ENCODE measurements at places on chromosomes 4 and X. TPM values are rescaled to one million over a fixed set of nuclear protein-coding genes. Genes with fewer than 3 reads are reported as not detected.

GLOD5 gene
- total RNA-seq, result not detected

DNA sequence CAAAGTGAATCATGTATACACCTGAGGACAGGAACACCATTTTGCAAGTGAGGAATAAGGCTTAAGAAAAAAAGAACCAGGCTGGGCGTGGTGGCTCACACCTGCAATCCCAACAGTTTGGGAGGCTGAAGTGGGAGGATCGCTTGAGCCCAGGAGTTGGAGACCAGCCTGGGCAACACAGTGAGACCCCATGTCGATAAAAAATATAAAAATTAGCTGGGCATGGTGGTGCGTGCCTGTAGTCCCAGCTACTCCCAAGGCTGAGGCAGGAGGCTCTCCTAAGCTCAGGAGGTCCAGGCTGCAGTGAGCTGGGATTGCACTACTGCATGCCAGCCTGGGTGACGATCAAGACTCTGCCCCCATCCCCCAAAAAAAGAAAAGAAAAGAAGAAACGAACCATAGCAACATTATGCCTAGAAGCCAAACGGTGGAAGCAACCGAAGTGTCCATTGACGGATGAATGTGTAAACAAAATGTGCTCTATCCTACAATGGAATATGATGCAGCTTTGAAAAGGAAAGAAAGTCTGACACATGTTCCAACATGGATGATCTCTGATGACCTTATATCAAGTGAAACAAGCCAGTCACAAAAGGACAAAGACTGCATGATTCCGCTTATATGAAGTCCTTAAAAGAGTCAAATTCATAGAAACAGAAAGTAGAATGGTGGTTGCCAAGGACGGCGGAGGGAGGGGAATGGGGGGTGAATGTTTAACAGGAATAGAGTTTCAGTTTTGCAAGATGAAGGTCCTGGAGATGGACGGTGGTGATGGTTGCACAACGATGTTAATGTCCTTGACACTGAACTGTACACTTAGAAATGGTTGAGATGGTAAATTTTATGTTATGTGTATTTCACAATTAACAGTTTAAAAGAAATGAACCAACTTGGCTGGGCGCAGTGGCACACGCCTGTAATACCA, 8.6 kb upstream of the KIAA0232 start:
- DNase-seq, result no peak

NXF3 gene
- total RNA-seq, result 1.0 TPM

DNA sequence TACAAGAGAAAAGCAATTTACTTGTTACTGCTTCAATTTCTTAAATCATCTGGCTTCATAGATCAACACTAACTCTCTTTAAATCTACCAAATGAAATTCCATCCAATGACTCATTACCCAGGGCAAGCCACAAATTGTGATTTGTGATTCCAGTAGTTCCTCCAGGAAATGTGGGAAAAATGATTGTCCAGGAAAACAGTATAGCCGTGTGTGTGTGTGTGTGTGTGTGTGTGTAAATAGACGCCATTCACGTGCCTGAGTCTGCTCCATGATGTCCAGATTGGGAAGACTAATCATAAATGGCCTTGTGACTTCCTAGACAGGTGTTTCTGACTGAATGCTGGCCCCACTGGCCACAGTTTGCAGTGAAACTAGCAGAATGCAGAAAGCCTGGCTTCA, 121.3 kb downstream of the HS6ST2 start:
- DNase-seq, result no peak

MTMR8 gene
- total RNA-seq, result 0.77 TPM

DNA sequence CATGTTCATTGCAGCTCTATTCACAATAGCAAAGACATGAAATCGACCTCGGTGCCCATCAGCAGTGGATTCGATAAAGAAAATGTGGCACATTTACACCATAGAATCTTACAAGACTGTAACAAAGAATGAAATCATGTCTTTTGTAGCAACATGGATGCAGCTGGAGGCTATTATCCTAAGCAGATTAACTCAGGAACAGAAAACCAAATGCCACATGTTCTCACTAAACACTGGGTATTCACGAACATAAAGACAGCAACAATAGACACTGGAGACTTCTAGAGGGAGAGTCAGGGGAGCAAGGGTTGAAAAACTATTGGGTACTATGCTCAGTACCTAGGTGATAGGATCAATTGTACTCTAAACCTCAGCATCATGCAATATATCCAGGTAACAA, 180.5 kb downstream of the PPP1R2C start:
- DNase-seq, result no peak

DNA sequence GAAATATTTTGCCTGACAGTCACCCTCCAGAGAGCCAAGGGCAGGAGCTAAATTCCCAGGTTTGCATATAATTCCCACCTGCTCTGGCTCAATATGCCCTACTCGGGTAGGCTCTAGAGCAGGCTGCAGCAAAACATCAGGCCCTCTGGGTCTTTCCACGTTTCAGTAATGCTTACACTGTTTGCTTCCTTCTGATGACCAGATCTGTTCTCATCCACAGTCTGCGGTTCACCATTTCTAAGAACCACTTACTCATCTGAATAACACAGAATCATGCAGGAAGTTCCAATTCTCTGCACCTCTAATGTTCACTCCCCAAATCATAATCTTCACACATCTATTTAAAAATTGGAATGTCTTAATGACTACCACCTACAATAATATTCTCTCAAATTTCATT, 141.4 kb downstream of the PPP3CA start:
- DNase-seq, result no peak

- DNase-seq, result no peak
Observed at GRCh38 chr4:175511861-175512260, 300.2 kb downstream of the GPM6A start.

GRCh38 chrX:39907964-39908661, 189.6 kb downstream of the BCOR start:
- DNase-seq, result peak; percentile 58

- DNase-seq, result no peak
Observed at GRCh38 chrX:39532761-39533160, 565.0 kb downstream of the BCOR start.

DNA sequence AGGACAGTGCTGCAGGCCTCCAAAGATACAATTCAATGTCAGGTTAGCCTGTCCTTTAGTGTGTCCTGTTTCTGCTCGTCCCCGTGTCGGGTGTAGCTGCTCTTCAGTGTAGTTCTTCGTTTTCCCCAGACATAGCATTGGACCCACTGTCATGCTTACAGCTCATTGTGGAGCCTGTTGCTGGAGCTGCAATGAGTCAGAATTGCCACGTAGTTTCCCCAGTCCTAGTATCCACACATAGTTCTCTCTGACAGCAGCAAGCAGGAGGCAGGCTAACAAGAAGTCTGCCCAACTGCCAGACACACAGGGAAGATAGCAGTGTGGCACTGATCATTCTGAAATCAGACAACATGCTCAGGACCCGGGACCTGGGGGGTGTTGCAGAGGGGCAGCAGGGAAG, 49.2 kb downstream of the MOSPD2 start:
- DNase-seq, result no peak

GRCh38 chr4:139508581-139509237, 47.3 kb downstream of the SETD7 start:
- no peak for DNase-seq

DNA sequence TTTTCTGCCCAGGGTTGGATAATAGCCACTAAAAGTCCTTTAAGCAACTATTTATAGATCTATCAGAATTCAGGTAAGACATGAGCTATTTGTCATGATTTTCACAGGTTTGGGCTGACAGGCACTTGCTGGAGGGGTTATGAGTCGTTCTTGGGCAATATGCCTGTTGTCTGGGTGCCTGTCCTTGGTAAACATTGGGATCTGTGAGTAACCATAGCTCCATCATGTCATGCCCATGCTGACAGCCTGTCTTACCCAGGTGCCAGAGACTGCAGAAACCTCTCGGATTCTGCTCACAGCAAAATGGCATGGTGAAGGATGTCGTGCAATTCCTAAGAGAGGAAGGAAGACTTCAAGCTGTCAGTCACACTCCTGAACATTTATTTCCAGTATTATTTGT, 116.0 kb upstream of the PUDP start:
- no peak for DNase-seq

DNA sequence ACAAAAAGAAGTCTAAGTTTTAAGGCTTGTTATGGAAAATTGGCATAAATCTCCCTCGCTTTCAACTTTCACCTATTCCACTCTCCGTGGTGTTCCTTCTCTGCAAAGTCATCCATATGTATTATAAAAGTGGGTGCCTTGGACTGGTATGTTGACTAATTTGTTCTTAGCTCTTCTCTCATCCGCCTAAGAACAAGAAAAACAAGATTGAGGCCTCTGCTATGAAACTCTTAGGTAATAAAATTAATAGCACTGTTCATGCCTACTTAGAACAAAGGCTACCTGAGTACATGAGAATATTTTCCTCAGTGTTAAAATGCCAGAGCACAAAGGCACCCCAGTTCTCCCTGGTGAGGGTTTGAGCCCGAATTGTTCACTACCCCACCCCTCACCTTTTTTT, 1.3 kb downstream of the CNGA1 start:
- no peak for DNase-seq

DNA sequence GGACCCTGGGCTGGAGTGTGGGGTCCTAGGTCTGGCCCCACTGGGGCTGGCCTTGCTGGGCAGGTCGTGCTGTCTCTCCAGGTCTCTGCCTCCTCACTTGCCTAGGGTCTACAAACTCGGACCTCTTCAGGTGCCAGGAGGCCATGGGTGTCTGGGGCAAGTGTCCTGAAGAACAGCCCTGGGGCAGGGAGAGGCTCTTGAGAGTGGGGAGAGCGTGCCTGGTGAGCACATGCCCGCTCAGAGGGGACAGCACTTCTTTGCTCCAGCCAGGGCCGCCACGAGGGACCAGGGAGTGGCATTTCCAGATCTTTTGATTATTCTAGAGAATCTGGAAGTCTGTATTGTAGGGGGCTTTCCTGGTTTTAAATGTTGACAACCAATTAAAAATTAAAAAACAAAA, 63.7 kb downstream of the SORCS2 start:
- DNase-seq, result no peak

DNA sequence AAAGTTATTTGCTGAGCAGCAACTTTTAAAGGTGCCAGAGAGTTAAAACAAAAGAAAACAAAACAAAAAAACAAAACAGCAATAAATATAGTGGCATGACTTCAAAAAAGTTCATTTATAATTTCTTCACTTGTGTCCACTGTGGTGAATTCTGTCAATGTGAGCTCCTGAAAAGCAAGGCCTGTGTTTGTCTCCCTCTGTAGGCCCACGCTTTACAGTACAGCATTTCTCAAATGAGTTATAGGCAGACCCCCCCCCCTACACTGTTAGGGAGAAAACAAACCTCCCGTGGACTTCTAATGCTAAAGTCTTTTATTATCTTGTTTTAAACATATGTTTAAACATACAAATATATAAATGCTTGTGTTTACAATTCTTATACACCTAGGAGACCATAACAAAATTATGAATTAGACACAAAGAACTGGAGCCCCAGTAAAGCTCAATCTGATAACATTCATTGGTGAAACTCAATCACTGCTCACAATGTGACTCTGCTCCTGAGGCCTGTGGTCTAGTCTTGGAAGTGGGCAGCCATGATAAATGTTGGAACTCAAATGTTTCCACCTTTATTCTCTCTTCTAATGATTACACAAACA, 47.0 kb upstream of the SCOC start:
- peak; percentile 23 for DNase-seq
